ENCODE measurements at places on chromosomes 7 and 10. TPM values are rescaled to one million over a fixed set of nuclear protein-coding genes. Genes with fewer than 3 reads are reported as not detected.

- DNase-seq: no peak
Observed at GRCh38 chr7:34655384-34655783, 2.6 kb upstream of the NPSR1 start.

DNA sequence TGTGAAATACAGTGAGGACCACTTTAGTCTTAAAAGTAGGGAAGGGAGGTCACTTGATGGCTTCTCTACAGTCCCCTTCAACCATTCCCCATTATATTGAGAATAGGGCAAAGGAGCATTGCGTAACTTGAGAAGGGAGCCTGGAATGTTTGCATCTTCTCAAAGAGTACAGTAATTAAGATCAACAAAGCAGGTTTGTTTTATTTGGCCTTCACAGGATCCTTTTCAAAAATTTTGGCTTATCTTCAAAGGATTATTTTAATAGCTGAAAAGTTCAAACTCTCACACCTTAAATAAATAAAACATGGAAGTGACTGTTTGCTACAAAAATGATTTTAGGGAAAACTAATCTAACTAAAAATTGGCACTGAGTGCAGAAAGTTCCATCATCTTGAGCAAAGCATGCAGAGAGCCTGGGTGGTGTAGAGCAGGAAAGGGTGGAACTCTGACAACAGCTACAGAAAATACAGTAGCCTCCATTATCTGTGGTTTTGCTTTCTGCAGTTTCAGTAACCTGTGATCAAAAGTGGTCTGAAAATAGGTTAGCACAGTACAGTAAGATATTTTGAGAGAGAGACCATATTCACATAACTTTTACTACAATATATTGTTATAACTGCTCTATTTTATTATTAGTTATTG, 214.0 kb downstream of the MDFIC start:
- no peak for DNase-seq

DNA sequence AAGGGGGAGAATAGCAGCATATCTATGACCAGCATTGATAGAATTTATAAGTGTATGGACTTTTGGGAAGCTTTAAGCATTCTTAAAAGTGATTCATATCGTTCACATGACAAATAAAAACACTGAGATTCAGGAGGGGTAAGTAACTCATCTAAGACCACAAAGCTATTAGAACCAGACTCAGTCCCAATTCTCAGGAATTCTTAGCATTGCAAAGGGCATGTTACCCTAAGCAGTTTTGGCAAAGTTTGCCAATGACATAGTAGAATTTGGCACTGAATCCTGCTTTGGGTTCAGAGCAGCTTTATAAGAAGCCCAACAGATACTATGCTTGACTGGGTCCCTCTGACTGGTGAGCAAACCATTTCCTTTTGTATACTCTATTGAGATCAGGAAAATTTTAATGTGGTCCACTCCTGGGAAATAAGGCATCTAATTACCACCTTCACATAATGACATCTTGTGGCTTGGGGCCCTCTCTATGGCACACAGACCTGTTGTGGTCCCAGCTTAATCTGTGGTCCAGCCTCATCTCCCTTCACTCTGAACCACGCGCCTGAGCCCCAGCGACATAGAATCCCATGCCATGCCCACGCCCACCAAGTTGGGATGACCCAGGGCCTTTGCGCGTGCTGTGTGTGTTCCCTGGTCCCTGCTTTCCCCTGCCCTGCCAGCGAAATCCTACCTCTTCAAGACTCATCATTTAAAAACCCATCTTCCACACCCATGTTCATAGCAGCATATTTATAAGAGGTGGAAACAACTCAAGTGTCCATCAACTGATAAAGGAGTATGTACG, 37.5 kb upstream of the DOCK1 start:
- DNase-seq: no peak

GRCh38 chr7:17940951-17941431, 697 bp upstream of the SNX13 start:
- DNase-seq: peak; percentile 22

GRCh38 chr7:111558991-111559390, 3.3 kb downstream of the IMMP2L start:
- DNase-seq: no peak

DNA sequence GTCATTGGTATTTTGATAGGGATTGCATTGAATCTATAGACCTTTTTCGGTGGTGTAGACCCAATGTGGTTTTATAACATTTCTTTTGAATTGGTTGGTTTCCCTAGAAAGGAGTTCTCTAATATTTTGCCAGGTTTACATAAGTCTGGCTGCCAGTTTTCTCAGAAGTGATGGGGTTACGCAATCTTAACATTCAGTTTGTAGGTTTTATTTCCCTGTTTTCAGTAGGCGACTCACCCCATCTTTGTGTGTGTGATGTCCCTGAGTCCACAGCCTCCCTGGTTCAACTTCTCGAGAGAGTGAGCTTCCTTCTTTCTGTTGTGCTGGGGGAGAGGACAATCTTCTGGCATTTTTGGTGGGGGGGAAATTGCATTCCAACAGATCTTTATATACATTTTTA, 9.6 kb upstream of the KIF5B start:
- no peak for DNase-seq

DNA sequence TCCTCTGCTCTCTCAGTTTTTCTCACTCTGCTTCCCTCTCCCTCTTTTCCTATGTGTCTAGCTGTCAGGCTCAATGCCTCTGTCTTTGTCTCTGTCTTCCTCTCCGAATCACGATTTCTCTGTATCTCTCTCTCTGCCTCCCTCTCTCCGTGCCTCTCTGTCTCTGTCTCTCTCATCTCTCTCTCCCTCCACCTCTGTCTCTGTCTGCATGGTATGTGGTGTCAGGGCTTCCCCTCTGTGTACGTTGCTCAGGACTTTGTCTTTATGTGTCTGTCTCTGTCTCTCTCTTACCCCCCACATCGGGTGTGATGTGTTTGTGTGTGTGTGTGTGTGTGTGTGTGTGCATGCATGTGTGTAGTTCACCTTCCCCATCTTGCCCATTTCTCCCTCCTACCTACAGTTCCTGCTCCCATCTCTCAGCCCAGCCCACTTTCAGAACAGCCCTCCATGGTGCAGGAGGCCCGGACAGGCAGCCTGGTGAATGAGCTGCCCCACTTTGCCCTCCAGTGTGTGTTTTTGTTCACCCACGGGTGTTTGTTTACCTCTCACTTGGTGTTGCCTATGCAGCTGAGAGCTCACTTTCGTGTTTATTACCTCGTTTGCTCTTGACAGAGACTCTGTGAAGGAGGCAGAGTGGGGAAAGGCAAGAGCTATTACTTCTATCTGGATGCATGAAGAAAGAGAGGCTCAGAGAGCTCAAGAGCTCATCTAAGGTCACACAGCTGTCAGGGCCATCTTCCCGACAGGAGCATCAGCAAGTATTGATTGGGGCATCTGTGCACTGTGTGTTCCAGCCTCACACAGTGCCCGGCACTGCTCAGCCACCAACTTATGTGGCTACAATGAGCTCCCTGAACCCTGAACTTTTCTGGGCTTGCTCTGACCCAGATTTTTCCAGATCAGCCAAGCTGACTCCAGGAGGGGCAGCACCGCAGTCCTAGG, 163.5 kb upstream of the ZMIZ1 start:
- no peak for DNase-seq

- DNase-seq: no peak
Observed at GRCh38 chr10:102117391-102118159, 2.6 kb downstream of the LDB1 start.

DNA sequence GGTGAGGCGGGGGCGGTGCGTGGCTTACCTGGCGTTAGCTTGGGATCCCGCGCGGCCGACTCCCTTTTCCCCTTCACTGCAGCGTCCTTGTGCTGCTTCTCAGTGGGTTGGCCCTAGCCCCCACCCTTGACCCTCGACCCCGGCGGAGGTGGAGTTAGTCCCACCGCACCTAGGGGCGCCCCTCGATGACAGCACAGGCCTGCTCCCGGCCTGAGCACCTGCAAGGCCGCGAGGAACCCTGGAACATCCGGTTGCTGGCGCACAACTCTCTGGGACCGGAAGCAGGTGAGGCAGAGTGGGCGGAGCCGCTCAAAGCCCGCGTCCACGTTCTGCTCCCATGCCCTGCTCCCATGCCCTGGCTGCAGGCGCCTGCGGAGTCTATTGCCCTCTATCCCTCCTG, 266.9 kb downstream of the USP6NL start:
- no peak for DNase-seq

Gene HOGA1
- 37.5 TPM for polyA plus RNA-seq

Gene HTR5A
- polyA plus RNA-seq: not detected

Gene MEIG1
- polyA plus RNA-seq: 1.8 TPM

Gene STEAP2
- polyA plus RNA-seq: 11.3 TPM

Gene NRCAM
- 23.3 TPM for polyA plus RNA-seq

Measured in right renal pelvis (tissue), 4 donors.